Esophagus squamous epithelium (tissue), 5 donors: ENCODE measurements at places on chromosomes 5 and 9.

- no peak for DNase-seq
These were observed 11.0 kb upstream of the GPSM1 start for GRCh38 chr9:136316271-136316751.

DNA sequence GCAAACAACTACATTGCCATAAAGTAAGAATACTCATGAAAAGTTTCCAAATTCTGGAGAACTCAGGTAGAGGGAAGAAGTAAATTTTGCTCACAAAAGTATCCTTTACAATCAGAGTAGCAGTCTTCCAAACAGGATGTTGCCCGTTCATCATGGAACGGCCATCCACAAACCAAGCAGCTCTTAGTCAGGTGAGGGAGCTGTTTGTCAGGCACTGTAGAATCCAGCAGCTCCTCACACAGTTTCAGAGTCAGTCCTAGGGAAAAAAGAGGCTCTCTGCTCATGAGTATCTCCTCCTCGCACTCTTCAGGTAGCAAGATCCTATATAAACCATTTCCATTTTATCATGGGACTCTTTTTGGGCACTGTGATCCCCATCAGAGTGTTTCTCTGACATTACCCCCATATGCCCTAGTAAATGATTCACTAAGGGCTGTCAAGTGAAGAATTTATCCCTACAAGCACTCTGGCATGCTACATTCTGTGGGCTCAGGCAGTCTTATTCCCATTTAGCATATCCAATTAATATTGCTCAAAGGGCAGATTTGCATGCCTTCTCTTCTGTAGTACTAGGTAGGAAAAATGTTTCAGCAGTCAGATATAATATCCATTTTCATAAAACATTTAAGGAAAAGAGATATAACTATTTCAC lies 97.9 kb downstream of the WDR41 start:
- DNase-seq: no peak

DNA sequence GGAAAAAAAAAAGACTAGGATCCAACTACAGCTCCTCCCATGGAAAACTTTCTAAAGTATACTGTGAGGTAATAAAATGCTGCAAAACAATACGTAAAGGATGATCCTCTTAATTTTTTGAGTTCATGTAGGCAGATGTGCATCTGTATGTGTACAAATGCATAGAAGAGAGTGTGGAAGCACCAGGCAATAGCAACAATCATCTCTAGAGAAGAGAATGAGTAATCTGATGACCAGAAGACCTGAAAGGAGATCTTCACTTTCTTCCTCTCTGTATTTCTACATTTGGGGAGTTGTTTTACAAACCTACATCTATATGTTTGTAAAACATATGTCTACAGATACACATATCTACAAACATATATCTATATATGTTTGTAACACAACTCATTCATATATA lies 29.3 kb upstream of the SPDL1 start:
- DNase-seq: no peak

- DNase-seq: no peak
These were observed 55.2 kb downstream of the RASEF start for GRCh38 chr9:83007521-83008300.

DNA sequence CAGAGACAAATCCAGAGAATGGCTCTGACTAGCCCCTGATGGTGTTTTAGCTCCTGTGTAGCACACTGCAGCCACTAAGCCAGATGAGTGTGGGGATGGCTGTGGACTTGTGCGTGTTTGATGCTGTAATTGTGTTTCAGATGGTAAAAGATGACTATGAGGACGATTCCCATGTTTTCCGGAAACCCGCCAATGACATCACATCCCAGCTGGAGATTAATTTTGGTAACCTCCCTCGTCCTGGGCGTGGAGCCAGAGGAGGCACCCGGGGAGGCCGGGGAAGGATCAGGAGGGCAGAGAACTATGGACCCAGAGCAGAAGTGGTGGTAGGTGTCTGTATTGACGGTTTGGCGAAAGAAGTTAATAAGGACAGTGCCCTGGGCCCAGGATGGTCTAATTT lies 38.0 kb downstream of the HABP4 start:
- no peak for DNase-seq

DNA sequence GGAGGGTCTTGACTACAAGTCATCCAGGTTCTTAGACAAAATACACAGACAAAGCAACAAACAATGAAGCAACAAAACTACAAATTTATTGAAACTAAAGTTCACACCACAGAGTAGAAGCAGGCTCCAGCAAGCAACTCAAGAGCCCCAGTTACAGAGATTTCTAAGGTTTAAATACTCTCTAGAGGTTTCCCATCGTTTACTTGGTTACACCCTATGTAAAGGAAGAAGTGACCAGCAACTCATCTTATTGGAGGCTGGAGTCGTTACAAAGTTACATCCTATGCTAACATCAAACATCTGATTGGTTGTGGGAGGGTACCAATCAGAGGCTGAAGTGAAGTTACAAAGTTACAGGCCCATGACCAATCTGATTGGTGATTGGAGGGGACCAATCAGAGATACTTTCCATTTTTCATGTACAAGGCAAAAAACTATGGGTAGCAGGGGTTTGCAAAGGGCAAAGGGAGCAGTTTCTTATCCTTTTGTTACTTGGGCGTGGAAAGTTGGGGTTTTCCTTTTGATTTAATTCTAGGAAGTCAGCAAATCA lies 2292.6 kb upstream of the C9orf72 start:
- DNase-seq: no peak

GRCh38 chr5:96816991-96817390 lies 9.2 kb upstream of the ERAP1 start:
- no peak for DNase-seq

- DNase-seq: no peak
These were observed 95.6 kb downstream of the NR6A1 start for GRCh38 chr9:124675261-124676158.

DNA sequence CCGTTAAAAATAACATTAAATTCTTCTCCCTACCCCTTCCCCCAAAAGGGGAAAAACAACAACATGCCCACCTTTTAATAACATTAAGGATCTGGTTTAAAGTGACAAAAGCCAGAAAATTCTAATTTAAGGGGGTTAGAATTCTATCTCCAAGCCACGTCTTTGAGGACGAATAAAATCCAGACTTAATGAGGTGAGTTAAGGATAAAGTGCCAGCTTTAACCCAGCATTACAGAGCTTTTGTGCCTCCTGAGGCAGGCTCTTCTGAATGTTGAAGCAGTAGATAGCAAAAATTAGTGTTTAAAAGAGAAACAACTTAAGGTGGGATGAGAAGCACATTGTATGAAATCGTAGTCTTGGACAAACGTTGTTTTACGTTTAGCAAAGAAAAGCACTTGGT lies 329.0 kb upstream of the MPDZ start:
- DNase-seq: no peak

GRCh38 chr5:54570916-54571315 lies 53.4 kb downstream of the SNX18 start:
- DNase-seq: no peak

GRCh38 chr5:98568336-98568735 lies 205.1 kb upstream of the RGMB start:
- DNase-seq: no peak

DNA sequence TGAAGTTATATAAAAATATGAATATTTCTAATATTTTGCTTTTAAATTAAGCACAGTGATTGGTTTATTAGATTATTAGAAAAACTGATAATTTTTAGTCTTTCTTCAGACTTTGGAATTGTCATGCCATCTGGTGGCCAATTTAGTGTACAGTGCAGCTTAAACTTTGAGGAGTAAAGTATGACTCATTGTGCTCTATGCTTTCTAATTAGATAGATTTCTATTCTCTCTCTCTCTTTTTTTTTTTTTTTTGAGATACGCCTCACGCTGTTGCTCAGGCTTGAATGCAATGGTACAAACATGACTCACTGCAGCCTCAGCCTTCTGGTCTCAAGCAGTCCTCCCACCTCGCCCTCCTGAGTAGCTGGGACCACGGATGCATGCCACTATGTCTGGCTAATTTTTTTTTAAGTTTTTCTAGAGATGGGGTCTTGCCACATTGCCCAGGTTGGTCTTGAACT lies 42.1 kb upstream of the GPR21 start:
- DNase-seq: no peak

DNA sequence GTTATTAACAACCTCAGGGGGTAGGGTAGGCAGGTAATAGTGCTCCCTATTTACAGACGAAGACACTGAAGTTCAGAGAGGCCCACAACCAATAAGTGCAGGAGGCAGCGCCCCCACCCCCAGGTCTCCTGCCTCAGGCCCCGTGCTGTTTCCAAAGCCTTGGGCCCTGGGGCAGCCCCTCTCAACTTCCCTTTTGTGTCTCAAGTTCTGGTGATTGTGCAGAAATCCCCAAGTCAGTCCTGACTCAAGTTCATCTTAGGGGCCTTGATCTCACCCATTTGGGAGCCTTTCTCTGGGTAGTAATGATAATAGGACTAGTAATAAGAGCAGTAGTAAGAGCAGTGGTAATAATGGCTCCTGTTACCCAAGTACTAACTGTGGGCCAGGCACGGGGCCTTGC lies 35.5 kb upstream of the ASS1 start:
- no peak for DNase-seq
